ENCODE measurements at places on chromosomes 6 and 20.

GRCh38 chr6:169342710-169343109 is 89.1 kb upstream of the THBS2 start:
- no peak for DNase-seq

GRCh38 chr20:63051186-63051860 is 44.6 kb upstream of the BHLHE23 start:
- DNase-seq, result no peak

- DNase-seq, result no peak
Observed at GRCh38 chr6:82374516-82374915, 10.9 kb downstream of the TPBG start.

DNA sequence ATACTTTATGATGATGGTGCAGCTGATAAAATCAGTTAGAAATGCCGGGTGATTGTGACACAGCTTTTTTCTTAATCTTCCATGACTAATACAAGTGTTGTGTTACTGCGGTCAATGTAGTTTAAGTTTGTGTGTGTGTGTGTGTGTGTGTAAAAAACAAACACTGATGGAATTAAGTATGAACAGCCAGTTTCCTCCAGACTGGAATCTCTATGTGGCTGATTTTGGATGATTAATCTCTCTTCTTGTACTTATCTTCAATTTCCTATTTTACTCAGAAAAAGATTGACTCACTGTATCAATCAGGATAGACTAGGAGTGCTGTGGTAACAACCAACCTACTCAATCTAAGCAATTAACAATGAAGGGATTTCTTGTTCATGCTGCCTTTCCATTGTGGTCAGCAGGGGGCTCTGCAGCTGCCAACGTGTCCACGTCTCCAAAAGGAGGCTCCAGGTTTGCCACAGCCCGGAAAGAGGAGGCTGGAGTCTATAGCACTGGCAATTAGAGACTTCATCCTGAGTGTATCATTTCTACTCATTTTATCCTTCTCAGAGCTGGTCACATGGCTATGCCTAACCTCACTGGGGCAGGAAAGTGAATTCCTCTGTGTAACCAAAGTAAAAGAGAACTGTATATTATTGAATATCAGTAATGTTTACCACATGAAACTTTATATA is 107.7 kb downstream of the CD109 start:
- peak; percentile 59 for DNase-seq

DNA sequence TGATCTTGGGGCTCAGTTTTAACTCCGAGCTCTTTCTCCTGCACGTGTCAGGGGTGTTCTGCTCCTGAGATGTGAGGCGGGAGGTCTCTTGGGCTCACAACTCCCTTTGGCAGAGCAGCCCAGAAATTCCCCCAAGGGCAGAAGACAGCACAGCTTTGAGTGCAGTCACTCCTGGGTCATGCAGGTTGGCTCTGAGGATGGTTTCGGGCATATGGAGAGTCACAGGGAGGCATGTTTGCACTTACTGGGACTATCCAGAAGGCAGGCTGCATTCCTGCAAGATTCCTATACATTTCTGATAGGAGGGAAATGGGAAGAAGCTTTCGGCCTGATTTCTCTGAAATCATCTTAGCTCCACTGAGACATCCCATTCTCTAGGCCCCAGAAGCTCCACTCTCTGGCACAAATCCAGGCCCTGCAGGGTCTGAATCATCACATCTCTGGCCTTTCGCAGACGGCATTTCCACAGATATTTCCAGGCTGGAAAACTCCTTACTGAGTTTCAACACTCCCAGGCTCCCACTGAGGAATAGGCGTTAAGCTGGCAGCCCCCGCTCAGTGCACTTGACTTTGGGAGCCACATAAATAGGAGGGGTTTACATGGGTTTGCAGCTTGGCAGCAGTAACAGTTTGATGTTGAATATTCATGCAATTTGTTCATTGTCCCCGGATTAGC is 39.7 kb downstream of the AGPAT4 start:
- peak; percentile 76 for DNase-seq

Measured in hepatocyte (in vitro differentiated cells).